ENCODE measurements at places on chromosomes 7 and 10.

- DNase-seq: no peak
Observed at GRCh38 chr7:130379921-130380860, at the start of gene CPA1. CPA1 (plus strand) TSS chr7:130380494; CDS start chr7:130380521, 27 bp downstream.

- DNase-seq: no peak
Observed at GRCh38 chr7:78140109-78140508, 341.5 kb downstream of the PHTF2 start.

DNA sequence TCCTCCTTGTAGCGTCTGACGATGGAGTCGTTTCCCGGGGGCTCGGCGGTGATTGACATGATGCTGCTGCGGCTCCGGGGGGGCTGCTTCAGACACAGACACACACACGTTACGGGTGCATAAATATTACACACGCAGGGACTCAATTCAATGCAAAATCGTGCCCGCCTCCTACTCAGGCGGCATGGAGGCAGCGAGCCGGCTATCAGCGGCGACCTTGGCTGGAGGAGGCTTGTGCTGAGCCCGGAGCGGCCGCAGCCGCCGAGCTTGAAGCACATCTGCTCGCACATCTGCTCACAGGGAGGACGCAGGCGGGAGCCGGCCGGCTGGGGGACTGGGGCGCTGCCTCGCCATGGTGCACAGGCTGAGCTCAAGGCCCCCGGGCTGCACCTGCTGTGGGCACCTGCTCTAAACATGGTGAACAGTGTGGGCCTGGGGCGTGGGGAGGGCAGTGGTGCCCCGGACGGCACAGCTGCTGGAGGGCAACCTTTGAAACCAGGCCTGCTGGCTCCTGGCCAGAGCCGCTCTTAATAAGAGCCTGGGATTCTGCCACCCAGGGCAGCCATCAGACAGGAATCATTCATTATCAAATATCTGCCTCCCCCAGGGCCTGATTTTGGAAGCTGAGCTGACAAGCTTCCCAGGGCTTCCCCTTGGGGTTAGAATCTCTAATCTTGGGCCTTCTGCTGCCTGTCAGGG is 84.7 kb upstream of the GNA12 start:
- DNase-seq: no peak

GRCh38 chr7:45054442-45054841 is 34.3 kb downstream of the NACAD start:
- no peak for DNase-seq

DNA sequence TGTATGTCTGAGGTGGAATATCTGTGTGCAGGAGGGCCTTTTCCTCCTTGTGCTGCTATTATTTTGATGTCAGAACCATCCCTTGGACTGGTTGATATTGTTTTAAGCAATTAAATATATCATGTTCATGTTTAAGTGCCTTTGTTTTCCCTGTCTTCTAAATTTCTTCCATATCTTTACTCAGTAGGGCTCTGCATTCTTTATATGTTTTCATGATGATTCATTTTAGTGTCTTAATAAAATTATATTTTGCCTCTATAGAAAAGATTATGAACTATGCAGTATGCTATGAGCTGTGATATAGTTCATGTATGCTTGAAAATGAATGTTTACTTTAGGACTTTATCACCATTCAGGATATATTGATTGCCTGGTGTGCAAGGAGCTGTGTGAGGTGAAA is 34.8 kb downstream of the AHR start:
- DNase-seq: no peak

- no peak for DNase-seq
Observed at GRCh38 chr10:113452146-113452845, 100.6 kb upstream of the HABP2 start.

DNA sequence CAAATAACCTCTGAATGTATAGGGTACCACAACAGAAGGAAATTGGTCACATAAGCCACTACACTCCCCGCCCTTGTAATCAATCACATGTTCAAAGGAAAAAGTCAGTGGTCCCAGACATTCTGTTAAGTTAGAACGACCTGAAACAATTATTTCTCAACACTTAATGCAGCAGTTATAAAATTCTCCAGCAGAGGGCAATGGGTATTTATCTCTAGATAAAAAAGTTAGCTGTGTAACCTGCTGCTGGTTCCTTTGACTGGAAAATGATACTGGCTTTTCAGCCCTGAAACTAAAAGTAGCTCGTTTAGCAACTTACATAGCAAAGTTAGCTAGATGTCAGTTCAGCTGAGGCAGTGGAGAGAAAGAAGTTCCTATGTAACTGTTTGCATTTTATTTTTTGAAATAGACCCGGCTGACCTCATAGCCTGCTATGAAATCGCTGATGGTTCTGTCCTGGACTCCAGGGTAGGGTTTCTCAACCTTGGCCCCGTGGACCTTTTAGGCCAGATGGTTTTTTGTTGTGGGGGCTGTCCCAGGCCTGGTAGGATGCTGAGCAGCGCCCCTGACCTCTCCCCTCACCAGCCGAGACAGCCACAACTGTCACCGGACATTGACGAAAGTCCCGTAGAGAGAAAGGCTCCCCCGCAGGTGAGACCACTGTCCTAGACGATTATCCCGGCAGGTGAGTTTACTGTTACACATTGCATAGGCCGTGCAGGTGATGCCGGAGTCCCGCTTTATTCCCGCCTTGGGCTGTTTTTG is 40.2 kb upstream of the PROSER2 start:
- DNase-seq: peak; percentile 73

- DNase-seq: no peak
Observed at GRCh38 chr10:117960345-117960935, 86.3 kb downstream of the RAB11FIP2 start.

GRCh38 chr7:126574276-126575250 is 678.2 kb downstream of the GRM8 start:
- DNase-seq: peak; percentile 11

DNA sequence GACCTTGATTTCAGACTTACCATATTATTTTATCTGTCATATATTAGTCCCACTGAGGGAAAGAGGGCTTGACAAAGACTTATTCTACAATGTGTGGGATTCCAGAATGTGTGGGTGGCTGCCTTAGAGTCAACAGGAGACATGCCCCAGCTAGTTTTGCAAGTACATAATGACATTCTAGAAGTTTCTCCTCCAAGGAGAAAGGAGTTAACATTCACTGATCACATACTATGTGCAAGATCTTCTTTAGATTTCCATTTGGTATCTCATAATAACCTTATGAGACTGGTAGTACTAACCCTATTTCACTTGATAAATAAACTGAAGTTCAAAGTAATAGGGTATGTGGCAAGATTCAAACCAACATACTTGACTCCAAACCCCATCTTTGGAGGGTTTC is 25.2 kb downstream of the IRF5 start:
- DNase-seq: no peak

- DNase-seq: no peak
Observed at GRCh38 chr7:154463794-154464193, 411.6 kb downstream of the DPP6 start.

DNA sequence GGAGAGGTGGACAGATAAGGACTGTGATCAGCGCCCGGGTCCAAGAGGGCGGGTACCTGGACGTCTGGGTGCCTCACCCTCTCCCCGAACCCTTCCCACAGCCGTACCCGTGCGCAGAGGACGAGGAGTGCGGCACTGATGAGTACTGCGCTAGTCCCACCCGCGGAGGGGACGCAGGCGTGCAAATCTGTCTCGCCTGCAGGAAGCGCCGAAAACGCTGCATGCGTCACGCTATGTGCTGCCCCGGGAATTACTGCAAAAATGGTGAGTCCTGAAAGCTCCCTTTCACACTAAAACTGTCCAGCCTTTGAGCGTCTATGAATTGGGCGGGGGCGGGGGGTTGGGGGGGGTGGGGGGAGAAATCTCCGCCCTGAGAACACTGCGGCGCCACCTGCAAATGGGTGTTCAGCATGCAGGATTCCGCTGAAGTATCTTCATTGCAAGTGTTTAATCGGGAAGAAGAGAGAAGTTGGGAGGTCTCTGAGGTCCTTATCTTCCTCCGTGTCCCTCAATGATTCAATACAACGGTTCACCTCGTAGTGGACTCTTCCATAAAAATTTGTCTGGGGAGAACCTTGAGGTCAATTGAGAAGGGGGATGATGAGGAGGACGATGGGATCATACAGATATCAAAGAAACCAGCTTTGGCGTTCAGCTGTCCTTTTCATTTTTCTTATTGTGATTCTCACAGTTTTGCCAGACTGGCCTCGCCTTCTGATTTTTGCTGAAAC is 906 bp downstream of the DKK1 start:
- DNase-seq: peak; percentile 14

GRCh38 chr10:55353414-55353813 is 552.4 kb upstream of the PCDH15 start:
- DNase-seq: no peak

DNA sequence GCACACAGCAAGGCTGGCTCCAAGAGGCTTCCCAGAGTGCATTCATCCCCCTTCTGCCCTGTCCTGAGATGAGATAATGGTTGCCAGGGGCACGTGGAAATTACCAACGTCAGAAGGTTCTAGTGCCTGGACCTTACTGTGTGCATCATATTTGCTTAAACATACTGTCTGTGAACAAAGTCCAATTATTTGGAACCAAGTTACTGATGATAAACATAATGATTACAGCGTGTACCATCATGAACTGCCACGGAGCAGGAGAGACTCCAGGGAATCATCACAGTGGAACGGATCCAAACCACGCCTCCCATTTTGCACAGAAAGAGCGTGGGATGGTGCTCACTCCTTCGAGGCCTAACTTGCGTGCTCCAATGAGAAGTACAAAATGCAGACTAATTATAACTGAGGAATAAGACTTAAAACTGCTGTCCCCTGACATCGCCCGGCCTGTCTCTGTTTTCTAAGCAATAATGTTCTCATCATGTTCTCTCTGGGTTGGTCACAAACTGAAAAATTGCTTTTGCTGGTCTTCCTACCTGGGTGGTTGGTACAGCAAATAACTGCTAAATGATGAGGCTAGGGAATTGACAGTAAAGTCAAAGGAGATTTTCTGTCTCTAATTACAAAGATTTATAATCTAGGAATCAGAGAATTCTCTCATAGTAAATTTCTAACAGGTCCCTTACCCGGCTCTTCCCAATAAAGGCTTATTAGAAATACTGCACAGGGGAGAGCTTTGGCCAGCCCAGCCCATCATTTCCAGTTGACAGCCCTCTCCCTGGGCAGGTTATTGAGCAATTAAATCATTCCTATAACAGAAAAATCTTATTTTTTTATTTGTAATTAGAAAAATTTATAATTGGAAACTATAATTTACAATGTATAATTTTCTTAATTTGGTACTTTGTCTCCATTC is 182.2 kb downstream of the CAMK1D start:
- no peak for DNase-seq

DNA sequence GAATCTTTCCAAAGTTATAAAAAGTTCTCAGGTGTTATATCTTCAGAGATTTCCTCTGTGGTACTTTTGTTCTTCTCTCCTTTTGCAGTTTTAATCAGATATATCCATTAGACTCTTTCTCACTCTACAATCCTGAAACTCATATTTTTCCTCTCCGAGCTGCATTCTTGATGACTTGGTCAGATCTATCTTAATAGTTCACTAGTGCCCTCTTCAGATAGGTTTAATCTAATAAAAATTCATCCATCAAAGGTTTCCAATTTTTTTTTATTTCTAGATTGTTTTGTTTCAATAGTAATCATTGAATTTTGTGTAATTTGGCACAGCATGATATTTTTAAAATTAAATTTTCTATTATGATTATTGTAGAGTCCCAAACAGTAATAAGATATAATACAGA is 21.8 kb upstream of the DGKB start:
- no peak for DNase-seq

DNA sequence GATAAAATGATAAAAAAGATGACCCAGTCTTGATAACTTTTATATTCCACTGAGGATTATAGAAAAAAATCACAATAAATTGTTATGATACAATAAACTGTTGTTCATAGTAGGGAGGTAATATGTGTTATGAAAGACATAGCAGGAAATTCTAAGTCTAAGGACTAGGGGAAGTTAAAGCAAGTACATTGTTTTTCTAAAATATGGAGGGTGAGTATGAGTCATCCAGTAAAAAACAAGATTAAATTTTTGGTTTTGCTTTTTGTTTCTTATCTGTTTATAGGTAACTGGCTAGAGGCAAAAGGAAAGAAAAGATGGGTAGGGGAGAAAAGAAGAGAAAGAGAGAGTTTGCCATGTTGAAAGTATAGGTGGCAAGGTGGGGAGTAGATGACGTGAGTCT is 188.4 kb downstream of the POLR1F start:
- DNase-seq: no peak

DNA sequence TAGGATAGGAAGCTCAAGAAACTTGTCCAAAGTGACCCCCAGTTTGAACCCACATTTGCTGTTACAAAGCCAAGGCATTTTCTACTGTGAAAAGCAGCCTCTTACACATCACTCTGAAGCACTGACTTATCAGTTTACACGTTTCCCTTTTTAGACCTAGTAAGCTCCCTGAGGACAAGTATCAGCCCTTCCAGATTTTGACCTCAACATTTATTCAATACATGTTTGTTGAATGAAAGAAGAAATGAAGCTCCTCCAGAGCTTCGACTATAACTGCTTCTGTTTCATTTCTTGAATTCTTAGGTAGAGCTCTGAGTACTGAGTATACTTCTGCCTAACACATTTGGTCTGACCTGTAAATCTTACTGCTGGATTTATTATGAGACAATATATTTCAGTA is 2.7 kb downstream of the WASL start:
- no peak for DNase-seq

DNA sequence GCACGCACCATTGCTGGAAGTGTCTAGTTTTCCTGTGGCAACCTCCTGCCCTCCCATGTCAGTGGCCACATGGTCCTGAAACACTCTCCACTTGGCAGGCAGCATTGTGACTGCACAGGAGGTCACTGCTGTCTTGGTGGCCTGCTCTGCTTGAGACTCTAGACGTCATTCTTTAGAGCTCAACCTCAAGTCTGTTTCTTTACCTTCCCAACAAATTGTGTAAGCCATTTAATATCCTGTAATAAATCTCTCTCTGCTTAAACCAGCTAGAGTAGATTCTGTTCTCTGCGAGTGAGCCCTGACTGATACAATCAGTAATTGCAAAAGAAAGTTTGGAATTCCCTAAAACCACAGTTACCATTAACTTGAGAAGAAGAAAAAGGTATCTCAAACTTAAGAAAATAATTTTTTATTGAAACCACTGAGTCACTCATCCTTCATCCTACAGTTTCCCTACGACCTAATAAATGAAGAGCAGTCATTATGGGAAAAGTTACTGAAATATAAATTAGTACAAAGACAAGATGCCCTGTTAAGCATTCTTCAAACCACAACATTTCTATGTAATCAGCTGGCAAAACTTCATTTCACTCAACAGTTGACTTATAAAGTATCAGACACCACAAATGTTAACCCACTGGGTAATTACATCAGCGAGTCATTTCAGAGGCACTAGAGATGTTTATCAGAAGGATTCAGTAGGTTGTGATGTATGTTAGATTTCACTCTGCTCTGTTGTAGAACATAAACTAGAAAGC is 18.0 kb downstream of the SLC25A13 start:
- DNase-seq: no peak

- DNase-seq: no peak
Observed at GRCh38 chr7:19247017-19247416, 101.8 kb upstream of the FERD3L start.

- DNase-seq: no peak
Observed at GRCh38 chr10:63156236-63156635, 23.1 kb downstream of the NRBF2 start.

- no peak for DNase-seq
Observed at GRCh38 chr7:37385787-37386186, 62.9 kb downstream of the ELMO1 start.
